Activated CD4-positive, CD25-positive, alpha-beta regulatory T cell treated with anti-CD3 and anti-CD28 coated beads, Interleukin-2, amount 50 U/mL, for 16 hours (primary cell): ENCODE measurements at places on chromosomes 6 and 20.

DNA sequence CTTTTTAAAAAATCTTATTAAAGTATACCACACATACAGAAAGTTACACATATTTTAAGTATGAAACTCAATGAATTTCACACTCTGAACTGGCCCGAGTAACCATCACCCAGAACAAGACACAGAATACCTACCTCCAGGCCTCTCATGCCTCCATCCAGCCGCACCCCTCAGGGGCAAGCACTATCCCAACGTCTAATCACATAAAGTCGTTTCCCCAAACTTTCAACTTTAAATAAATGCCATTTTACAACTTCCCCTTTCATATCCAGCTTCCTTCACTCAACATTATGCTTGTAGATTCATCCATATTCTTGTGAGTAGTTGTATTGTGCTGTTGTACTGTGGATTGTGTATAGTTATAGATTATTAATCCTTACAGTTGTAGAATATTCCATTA, 539.1 kb downstream of the CD83 start:
- no peak for DNase-seq

- DNase-seq = no peak
Measured at GRCh38 chr6:163489584-163489983, 75.1 kb downstream of the QKI start.

- DNase-seq = no peak
Measured at GRCh38 chr20:1273366-1273765, 7.3 kb downstream of the SNPH start.

DNA sequence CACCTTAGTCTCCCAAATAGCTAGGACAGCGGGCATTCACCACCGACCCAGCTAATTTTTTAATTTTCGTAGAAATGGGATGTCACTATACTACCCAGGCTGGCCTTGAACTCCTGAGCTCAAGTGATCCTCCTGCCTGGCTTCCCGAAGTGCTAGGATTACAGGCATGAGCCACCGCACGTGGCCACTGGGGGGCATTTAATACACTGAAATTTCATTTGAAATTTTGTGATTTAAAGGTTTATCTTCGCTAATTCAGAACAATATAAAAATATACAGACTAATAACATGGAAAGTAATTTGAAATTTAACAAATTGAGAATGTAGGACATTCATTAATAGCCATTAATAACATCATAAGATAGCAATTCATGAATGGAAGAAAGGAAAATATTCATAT, 20.5 kb upstream of the TBC1D32 start:
- DNase-seq = no peak

GRCh38 chr20:63509088-63509564, 10.2 kb upstream of the EEF1A2 start:
- no peak for DNase-seq

DNA sequence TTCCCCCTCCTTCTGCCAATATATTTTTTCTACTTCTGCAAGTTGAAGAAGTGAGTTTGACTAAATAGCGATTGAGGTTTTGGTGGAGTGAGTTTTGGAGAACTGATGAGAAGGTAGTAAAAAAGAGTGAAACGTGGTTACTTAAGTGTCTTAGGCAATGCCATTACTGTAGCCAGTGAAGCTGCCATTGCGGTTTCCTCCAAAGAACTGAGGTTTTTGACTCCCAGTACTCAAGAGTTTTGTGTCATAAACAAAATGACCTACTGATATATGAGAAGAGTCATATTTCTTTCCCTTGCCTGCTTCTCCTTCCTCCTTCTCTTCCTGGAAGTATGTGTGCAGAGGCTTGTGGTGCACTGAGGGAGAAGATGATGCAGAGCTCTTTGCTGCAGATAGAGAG, 554.5 kb upstream of the MAP3K7 start:
- no peak for DNase-seq

DNA sequence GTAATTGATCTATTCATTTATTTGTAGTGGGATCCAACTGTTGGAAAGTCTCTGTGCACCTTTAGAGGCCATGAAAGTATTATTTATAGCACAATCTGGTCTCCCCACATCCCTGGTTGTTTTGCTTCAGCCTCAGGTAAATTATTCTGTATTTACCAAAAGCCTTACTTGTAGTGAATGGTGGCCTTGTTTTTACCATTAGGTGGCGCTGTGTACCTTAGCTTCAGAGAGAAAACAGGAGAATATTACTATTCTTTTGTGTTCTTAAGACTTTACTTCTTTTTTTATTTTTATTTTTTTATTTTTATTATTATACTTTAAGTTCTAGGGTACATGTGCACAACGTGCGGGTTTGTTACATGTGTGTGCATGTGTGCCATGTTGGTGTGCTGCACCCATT, 23.7 kb downstream of the PEX7 start:
- no peak for DNase-seq

DNA sequence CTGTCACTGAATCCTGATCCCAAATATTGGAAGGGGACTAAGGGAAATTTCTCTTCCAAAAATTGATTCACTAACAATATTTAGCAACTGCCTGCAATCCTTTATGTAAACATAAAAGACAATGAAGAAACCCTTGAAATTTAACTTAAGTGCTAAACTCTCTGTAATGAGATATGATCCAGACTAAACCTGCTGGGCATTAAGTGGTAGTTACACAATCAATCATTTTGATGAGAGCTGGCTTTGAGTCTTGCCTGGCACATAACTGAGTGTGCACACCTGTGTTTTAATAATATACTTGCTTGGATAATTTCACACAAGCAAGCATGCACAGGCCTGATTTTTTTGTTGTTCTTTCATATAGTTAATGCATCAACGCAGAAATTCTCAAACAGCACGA, 9.8 kb upstream of the ZFP64 start:
- no peak for DNase-seq

GRCh38 chr20:19952392-19952791, 64.8 kb upstream of the NAA20 start:
- no peak for DNase-seq
